Sciatic nerve (tissue), 2 donors: ENCODE measurements at places on chromosomes 4 and X.

GRCh38 chrX:39850630-39851152 lies 247.1 kb downstream of the BCOR start:
- no peak for DNase-seq

DNA sequence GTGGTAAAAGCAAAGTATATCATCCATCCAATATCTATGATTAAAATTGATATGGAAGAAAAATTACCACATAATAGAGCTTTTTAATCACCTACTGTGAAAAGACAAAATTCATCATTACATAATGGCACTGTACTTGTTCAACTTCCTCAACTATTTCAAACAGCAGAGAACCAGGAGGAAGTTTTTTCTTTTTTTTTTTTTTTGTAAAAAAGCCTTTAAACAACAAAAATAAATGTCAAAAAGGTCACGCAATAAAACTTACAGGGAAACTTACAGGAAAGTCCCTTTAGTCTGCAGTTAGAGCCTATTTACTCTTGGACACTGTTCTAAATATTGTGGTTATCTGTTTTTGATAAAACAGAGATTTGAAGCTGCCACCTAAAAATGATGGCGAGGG lies 4.8 kb downstream of the PDGFC start:
- no peak for DNase-seq

- DNase-seq: no peak
Observed at GRCh38 chr4:25723409-25723808, 67.8 kb downstream of the SLC34A2 start.

DNA sequence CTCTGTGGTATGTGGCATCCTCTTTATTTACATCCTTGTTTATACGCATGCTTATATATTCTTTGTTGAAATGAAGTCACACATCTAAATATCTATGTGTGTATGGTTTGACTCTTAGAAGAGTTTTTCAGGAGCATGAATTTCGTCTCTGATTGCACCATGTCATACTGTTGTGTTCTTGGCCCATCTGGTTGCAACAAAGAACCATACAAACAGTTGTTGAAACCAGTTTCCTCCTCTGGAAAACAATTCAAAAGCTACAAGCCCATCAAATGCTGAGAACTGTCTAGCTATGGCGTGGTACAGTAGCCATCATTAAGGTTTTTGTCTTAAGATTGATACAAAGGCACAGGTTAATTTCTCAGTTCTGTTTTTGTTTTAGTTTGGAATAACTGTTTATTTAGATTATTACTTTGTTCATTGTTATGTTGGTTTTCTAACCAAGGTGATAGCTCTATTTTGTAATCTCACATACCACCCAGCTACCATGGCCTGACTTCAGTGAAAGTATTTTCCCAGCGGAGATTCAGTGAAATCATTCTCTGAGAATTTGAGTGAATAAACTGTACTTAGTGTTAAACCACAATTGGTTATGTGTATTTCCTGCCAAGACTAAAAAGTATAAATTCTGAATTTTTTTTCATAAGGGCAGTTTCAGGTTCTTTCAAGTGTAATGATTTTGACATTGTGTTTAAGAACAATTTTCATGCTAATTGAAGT lies 91.0 kb downstream of the ARHGAP24 start:
- DNase-seq: no peak
